ENCODE measurements at places on chromosomes 11 and 22.

DNA sequence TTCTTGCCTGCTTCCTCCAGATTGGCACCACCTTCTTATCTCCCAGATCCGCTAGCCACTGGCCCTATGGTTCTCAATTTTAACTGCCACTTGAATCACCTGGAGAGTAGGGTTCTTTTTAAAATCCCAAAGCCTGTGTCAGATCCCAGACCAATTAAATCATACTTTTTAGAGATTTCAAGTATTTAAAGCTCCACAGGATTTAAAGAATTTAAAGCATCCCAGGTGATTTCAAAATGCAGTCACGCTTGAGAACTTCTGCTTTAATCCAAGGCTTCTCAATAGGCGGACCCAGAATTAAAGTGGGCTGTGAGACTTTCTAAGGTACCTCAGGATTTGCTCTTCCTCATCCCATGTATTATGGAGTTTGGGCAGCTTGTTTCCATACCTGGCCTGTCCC lies 400.0 kb downstream of the SOX6 start:
- DNase-seq: no peak

DNA sequence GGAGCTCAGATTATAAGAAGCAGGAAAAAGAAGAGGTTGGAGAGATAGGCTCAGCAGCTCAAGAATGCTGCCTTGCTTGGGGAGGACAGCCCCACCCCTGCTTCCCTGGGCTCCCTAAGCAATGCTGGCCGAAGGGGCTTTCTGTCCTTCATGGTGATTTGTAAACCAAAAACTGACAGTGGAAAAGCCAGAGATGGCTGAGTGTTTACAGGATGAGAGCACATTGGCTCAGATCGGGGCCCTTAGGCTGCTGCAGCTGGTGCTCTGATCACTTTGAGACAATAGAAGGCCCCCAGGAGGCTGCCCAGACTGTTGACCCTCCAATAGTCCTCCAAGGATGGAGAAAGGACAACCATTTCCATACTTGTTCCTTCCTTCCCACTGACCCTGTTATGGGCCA lies 28.8 kb upstream of the AMOTL1 start:
- no peak for DNase-seq

- DNase-seq: no peak
Observed at GRCh38 chr22:37449331-37450001, 22.2 kb upstream of the ELFN2 start.

DNA sequence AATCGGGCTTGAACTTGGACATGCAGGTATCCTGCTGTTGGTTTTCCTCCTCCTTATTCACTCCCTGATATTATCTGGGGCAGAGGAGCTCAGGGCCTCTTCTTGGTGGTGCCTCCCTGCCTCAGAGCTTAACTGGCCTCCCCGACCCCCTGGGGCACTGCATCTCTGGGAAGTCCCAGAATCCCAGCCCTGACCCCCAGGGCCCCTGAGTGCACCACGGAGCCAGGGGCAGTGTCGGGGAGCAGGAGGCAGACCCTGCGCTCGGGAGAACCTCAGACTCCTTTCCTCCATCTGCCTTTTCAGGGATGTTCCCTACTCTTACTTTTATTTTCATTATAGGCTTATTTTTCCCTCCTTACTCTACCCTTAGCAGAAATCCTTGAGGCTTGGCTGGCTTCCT lies 537.0 kb downstream of the BRD1 start:
- DNase-seq: no peak

DNA sequence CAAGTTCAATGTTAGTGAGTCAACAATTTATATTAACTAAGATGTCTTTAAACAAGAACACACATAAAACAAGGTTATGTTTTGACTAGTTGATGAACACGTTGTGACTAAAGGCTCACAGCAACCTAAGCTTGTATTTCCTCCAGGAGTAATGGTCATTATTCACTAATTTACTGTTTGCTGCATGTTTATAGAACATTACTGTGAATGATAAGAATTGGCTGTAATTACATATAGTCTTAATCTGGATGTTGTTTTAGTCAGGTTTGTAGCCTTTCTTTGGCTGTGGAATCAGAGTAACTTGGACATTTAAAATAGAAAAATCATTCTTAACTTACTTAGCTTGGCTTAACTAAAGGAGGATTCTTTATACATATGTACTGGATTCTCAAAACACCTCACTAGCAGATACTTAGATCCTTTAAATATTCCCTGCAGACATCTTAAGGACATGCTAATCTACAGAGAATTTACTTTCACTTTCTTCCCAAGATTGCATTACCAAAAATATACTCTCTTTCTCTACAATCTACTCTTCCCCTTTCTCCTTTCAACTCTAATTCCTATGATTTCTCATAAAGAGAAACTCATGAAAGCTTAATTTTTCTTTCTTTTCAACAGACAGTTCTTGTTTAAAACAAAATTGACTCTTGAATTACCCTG lies 319.7 kb upstream of the CTSC start:
- DNase-seq: no peak

Measured in cortex of kidney (tissue), 1 donor.